Stimulated activated CD8-positive, alpha-beta memory T cell treated with anti-CD3 and anti-CD28 coated beads, Interleukin-4, amount 100 ng/mL, for 48 hours (primary cell): ENCODE measurements at places on chromosomes 11 and 22.
A peak's percentile ranks its signal among the peaks of the same experiment; 100 is the strongest.

DNA sequence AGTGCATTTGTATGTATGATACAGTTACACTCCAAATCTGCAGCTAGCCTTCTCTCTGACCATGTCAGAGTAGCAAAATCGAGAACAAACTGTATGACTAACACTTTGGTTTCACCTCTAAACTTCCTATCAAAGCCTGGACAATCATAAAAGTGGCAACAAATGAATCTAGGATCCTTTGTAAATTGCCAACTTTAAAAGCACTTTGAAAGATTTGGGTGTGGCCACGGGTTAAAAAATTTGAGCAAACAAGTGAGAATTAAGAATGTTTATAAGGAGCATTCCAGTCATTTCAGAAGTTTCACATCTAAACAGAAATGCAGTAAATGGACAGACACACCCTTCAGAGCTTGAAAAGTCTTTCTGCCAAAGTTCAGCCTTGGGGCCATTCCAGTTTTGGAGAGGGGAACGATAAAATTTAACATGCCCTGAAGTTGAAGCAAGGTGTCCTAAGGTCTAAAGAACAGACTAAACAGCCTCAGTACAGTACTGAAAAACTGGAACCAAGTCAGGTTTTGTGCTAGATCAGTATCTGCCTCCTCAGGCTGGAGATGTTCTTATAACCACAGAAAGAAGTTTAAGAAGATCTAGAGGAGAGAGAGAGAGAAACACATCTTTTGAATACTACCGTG, 181.9 kb upstream of the BDNF start:
- no peak for DNase-seq

DNA sequence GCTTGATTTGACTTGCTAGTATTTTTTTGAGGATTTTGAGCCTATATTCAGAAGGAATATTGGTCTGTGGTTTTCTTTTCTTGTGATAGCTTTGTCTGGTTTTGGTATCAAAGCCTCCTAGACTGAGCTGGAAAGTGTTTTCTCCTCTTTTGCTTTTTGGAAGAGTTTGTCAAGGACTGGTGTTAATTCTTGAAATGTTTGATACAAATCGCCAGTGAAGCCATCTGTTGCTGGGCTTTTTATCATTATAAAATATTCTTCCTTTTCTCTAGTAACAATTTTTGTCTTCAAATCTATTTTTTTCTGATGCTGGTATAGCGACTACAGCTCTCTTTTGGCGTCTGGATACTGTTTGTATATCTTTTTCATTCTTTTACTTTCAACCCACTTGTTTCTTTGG, 45.2 kb downstream of the MPPED1 start:
- DNase-seq: no peak

DNA sequence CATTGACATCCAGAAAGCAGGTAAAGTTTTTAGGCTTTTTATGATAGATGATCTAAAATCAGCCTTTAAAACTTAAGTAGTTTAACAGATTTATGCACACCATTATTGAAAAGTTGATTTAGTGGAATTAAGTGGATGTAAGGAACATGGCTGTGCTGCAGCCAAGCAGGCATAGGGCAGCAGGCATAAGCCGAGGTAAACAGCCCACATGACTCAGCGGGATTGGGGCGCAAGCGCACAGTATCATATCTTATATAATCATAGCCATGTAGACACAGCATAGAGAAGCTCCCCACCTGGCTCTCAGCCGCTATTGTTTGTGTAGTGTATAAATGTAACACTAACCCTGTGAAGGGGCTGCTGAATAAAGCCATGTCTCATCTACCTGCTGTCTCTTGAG, 157.5 kb downstream of the WNT11 start:
- DNase-seq: peak; percentile 26

DNA sequence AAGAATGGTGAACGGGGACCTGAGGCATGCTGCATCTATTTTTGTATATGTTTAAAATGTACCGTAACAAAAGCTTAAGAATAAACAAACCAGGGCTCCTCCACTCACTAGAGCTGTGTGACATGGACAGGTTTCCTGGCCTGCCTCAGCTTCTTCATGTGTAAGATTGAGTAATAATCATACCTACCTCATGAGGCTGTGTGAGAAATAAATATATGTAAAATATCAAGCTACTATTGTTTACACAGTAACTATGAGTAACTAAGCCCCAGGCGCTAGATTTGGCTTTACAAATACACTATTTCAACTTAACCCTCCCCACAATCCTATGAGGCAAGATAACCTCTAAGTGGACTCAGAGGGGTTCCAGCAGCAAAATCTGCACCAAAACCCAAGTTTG, 66.4 kb downstream of the SMCO4 start:
- no peak for DNase-seq

DNA sequence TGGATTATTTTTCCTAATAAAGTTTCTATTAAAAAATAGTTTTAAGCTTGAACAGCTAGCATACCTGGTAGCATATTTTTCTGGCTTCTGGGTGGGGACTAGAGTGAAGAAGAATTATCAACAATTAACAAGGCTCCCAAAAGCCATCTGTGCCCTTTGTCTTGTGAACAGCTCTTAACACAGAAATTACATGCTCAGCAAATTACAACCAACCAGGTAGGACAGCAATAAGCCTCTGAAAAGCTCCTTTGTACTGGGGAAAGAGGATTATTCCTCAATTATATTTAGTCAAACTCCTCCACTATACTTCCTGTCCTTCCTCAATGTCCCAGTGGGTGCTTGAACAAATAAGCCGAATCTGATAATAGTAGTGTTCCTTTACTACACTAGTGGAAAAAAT, 162.8 kb downstream of the RAB38 start:
- DNase-seq: no peak

- DNase-seq: no peak
These were observed 70.8 kb downstream of the WNT11 start for GRCh38 chr11:76135491-76135890.

- DNase-seq: peak; percentile 68
These were observed 57.8 kb upstream of the ALDH3B2 start for GRCh38 chr11:67732045-67732787.

GRCh38 chr11:60970369-60970774, 1.1 kb upstream of the CD6 start:
- DNase-seq: peak; percentile 89

DNA sequence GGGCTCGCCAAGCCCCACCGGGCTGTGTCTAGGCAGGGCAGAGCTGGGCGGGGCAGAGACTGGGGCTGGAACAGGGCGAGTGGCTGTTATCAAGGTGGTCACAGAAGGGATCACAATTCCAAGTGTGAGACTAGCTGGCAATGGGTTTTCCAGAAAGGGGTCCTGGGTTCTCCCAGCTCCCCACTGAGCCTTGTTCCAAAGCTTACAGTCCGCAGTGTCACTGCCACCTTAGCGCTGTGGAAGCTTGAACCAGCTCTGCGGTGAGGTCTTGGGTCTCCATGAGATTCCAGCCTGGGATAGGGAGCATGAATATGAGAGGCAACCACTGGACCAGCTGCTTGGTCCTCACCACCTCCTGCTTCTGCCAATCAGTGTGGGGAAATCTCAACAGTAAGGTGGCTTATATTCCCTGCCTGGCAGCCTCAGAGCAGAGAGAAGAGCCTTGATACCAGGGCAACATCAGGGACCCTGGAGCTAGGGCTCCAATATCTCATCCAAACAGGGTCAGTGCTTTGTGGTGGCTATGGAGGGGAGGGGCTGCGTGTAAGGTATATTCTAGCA, 831 bp downstream of the CD44 start:
- no peak for DNase-seq
